ENCODE measurements at places on chromosomes 7 and 10.

- DNase-seq = no peak
Measured at GRCh38 chr7:137996386-137996851, 5.5 kb downstream of the CREB3L2 start.

GRCh38 chr10:99330347-99330924, 1.3 kb downstream of the CNNM1 start:
- DNase-seq = no peak

- DNase-seq = no peak
Measured at GRCh38 chr7:114368492-114368891, 46.1 kb upstream of the FOXP2 start.

- DNase-seq = no peak
Measured at GRCh38 chr10:132408367-132408781, 11.4 kb downstream of the PWWP2B start.

GRCh38 chr10:14880229-14880628, 1.6 kb downstream of the SUV39H2 start:
- DNase-seq = no peak

- no peak for DNase-seq
Measured at GRCh38 chr7:125675640-125676039, 746.0 kb upstream of the POT1 start.

GRCh38 chr10:119654540-119654939, 3.4 kb downstream of the BAG3 start:
- no peak for DNase-seq

All from stromal cell of bone marrow (primary cell).